ENCODE measurements at places on chromosomes 11 and 22.

- DNase-seq, result no peak
These were observed 824 bp downstream of the THAP7 start for GRCh38 chr22:21000987-21001600.

DNA sequence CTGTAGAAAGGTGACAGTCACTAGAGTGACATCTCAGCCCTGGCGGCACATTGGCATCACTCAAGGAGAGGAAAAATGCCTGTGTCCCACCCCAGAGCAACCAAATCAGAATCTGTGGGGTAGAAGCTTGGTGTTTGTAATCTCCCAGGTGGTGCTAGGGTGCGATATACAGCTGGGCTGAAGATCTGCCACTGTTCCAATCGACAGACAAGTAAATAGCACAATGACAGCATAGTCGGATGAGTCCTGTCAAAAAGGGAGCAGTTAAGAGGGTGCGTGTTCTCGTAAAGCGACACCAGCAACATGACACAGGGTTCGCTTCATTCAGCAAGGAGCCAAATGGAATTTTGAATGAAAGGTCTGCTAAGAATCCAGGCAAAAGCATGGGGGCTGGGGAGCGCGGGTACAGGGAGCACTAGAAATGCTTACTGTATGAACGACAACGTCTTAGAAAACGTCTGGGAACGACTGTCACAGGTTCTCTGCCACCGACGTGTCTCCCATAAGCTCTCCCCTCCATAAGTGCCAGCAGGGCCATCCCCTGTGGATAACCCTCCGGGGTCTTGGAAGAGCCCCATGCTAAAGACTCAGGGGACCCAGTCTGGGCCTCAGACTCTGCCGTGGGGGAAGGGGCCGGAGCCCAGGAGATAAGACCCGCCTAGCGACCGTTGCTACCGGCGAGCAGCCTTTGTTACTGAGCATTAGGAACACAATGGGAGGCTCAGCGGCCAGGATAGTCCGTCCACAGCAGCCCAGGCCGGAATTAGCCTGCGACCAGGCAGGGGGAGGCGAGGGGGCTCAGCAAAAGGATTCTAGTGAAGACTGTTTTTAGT lies 20.8 kb downstream of the ADA2 start:
- DNase-seq, result no peak

- DNase-seq, result no peak
These were observed 388.7 kb downstream of the MIAT start for GRCh38 chr22:27046086-27046485.

DNA sequence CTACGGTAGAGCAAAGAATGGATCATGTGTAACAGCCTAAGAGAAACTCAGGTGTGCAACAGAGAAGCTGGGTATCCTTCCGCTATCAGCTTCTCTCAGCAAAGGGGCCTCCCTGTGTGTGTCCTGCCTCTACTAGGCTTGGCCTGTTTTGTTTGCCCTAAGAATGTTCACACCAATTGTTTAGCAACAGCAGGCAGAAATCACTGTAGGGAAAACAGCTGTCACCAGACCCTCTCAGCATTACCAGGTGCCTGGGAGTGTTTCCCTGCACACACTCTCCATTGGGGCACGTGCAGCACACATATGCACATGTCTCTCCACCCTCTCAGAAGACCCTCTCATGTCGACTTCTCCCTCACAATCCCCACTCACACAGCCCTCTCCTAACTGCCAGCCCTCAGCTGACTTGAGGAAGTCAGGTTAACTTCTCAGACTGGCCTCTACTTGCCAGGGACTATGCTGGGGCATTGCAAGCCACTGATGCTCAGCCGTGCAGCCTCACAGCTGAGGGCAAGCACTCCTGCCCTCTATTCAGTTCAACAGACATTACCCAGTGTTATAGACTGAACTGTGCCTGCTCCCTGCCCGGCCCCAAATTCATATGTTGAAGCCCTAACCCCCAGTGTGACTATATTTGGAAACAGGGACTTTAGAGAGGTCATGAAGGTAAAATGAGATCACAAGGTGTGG lies 97.6 kb downstream of the TRIM29 start:
- no peak for DNase-seq

- DNase-seq, result no peak
These were observed 8.8 kb upstream of the CEP295 start for GRCh38 chr11:93652679-93653078.

GRCh38 chr11:107908211-107908610 lies 20.0 kb upstream of the RAB39A start:
- no peak for DNase-seq

- no peak for DNase-seq
These were observed 1.1 kb downstream of the RRM1 start for GRCh38 chr11:4095509-4096230.

DNA sequence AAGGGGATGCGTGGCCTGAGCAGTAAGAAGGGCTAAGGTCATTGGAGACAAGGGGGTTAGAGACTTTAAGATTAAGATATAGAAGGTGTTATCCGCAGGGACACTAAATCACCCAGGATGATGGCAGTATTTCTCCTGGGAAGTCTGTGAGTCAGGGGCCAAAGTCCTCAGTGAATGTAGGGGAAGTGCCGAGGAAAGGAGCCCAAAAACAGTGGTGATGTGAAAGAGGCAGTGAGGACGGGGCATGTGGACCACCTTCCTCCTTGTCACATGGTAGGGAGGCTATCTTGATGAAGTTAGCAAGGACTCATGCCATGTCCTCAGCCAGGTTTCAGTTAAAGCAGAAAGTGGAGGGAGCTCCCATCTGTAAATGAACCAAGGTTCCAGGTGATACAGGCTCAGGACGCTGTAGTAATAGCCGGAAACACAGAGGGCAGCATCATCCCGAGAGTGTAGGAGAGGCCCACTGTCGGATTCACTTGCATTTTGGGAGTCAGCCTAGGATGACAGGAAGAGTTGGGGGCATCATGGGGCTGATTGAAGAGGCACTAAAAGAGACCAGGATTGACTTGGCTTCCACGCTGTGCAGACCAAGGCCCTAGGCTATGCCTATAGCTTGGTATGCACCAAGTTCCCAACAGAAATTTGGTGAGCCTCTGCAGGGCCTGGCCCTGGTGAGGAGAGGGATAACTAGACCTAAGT lies 33.5 kb downstream of the WEE1 start:
- DNase-seq, result no peak

GRCh38 chr22:23070418-23071229 lies at the start of gene GNAZ:
TSS of gene GNAZ (plus strand) at chr22:23070519. CDS start at chr22:23095696, 25,177 bp downstream.
- no peak for DNase-seq

Data from activated CD4-positive, alpha-beta T cell treated with anti-CD3 and anti-CD28 coated beads for 24 hours (primary cell).